ENCODE measurements at places on chromosomes 12 and 14.

GRCh38 chr12:112939761-112940381, 1.6 kb downstream of the OAS3 start:
- DNase-seq = peak; percentile 25

- DNase-seq = no peak
These were observed 12.0 kb downstream of the TM7SF3 start for GRCh38 chr12:27002141-27002540.

DNA sequence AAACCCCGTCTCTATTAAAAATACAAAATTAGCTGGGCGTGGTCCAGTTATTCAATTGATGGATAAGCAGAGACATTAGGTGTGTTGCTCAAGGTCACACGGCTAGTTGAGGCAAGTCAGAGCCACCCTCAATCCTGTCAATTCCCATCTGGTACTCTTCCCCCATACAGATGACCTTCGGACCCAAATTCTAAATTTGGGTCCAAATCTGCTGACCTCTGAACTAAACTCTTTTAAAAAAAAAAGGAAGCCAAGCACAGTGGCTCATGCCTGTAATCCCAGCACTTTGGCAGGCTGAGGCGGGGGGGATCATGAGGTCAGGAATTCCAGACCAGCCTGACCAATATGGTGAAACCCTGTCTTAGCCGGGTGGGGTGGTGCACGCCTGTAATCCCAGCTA, 23.9 kb downstream of the GCN1 start:
- DNase-seq = no peak

DNA sequence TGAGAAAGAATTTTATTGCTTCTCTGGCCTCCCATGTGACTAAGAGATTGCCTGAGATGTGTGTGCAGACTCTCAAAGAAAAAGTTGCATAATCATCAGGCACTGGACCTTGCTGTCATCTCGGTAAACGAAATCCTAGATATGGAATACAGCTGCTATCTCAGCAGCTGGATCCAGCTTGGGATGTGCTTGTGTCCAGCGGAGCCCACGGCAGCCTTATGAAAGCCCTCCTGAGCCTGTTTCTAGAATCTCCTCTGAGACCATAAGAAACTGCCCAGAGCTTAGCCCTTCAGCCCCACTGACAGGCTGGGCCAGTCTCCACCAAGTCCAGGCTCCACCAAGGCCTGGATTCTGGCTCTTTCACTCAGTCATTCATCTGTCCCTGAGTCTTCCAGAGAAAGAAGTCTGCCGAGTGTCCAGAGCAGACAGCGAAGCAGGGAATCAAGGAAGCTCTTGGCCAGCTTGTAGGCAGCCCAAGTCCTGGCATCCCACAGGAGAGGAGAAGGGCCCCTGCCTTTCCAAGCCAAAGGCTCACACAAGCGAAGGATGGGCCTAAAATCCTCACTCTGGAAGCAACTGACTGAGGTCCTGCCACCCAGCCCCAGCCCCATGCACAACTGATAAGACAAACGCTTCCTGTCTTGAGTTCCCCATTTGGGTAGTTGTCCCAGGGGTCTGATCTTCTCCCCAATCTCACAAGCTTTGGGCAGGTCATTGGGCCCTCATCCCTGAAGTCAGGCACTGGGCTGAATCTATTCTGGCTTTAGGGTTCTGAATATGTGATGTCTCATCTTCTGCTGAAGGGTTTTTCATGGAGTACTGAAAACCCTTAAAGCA, 97.8 kb downstream of the SEC23A start:
- DNase-seq = no peak

GRCh38 chr14:54653712-54654469, 87.0 kb downstream of the SAMD4A start:
- no peak for DNase-seq

DNA sequence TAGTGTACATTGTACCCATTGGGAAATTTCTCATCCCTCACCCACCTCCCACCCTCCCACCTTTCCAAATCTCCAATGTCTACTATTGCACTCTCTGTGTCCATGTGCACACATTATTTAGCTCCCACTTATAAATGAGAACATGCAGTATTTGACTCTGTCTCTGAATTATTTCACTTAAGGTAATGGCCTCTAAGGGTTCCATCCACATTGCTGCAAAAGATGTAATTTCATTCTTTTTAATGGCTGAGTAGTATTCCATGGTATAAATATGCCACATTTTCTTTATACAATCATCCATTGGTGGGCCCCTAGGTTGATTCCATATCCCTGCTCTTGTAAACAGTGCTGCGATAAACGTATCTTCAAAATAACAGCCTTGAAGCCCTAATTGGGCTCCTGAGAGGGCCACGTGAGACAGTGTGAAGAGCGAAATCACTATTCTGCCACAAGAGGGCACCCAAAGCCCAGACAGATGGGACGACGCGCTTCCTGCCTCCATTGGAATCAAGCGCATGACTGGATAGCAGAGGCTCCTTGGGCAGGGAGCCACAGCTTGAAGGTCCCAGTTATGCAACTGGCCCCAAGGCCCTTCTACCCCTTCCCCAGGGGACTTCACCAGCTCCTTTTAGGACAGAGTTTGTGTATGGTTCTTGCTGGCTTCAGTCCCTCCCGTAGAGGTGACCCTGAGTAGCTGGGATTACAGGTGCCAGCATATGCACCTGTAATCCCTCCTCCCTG, 21.3 kb upstream of the CD27 start:
- peak; percentile 90 for DNase-seq

GRCh38 chr14:25074099-25074685, 24.2 kb upstream of the STXBP6 start:
- DNase-seq = no peak

DNA sequence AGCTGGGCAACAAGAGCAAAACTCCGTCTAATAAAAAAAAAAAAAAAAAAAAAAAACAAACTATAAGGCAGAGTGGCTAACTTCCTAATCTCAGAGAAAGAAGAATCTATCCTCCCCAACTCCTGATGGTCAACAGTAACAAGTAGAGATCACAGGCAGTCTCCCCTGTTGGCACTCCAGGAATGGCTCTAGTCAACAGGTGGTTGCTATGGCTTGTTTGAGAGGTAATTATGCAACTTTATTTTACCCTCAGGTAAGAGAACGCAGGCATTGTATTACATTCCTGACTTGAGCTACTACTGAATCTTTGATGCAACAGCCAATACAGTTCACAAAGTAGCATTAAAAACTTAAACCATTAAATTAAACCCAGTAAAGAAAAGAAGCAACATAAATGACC, 180.3 kb downstream of the DICER1 start:
- no peak for DNase-seq

DNA sequence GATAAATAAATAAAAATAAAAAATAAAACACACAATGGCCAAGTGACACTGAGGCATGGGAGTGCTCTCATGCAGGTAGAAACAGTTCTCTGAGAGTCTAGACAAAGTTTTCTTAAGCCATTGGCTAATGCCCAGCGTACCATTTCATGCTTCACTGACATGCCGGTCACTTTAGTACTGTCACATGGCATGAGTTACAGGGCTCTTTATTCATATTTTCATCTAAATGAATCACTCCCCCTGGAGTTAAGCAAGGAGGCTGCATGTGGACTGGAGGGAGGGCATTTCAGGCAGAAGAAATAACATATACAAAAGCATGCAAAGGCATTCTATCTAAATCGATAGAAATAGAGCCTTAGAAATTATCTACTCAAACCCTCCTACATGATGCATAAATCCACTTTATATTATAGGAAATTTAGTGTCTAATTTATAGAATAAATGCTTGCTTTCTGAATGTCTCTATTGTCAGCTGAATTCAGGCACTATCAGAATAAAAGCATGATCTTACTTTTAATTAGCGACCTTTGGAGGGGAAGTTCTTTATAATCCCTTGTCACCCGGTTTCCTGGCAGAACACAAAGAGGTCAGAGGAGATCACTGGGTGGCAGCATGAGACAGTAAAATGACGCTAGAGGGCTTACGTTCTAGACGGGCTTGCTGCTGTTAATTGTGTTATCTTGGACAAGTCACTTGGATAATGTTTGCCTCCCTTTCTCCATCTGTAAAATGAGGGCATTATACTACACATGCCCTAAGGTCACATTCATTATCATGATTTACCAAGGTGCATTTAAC, 17.5 kb downstream of the DYRK4 start:
- DNase-seq = no peak

- DNase-seq = peak; percentile 5
These were observed 147.6 kb downstream of the PAH start for GRCh38 chr12:102769323-102769916.

GRCh38 chr14:24430682-24431568, 1.2 kb downstream of the KHNYN start:
- DNase-seq = peak; percentile 60

GRCh38 chr14:72141084-72141483, 208.9 kb downstream of the RGS6 start:
- no peak for DNase-seq

- DNase-seq = no peak
These were observed 41.0 kb downstream of the PRORP start for GRCh38 chr14:35163384-35163783.

- no peak for DNase-seq
These were observed 209.9 kb upstream of the NOS1 start for GRCh38 chr12:117571321-117571720.

GRCh38 chr14:57617510-57617909, 123.9 kb upstream of the CCDC198 start:
- DNase-seq = no peak

GRCh38 chr12:30166006-30166795, 382.5 kb upstream of the TMTC1 start:
- DNase-seq = no peak
